ENCODE measurements at places on chromosomes 7 and 10.

- no peak for DNase-seq
These were observed 261.2 kb downstream of the PPP1R3A start for GRCh38 chr7:113657603-113658002.

- DNase-seq = no peak
These were observed 37.5 kb downstream of the LRRC18 start for GRCh38 chr10:48902096-48902495.

GRCh38 chr7:138980563-138981291 lies 462 bp downstream of the KIAA1549 start:
- DNase-seq = no peak

- DNase-seq = no peak
These were observed 77.1 kb downstream of the GSAP start for GRCh38 chr7:77338883-77339629.

GRCh38 chr7:123548406-123548805 lies 9.2 kb downstream of the NDUFA5 start:
- DNase-seq = no peak

- no peak for DNase-seq
These were observed 503.3 kb downstream of the TCERG1L start for GRCh38 chr10:130808243-130808642.

- no peak for DNase-seq
These were observed 26.6 kb downstream of the APBB1IP start for GRCh38 chr10:26464632-26465280.

DNA sequence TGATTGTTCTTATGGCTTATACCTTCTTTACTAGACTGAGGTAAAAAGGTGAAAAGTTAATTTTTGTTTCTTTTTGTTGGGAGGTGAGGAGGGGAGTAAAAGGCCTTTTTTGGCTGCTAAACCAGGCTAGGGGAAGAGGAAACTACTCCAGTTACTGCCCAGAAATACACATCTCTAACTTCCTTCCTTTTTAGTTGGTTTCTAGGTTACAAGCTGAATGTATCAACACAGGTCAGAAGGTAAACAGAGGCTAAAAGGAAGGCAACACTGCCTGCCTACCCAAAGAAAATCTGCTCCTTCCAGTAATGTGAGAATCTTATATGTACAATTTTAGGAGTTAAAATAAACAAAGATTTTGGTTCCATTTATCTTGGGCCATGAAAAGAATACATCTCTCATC lies 140.4 kb downstream of the NRBF2 start:
- no peak for DNase-seq

DNA sequence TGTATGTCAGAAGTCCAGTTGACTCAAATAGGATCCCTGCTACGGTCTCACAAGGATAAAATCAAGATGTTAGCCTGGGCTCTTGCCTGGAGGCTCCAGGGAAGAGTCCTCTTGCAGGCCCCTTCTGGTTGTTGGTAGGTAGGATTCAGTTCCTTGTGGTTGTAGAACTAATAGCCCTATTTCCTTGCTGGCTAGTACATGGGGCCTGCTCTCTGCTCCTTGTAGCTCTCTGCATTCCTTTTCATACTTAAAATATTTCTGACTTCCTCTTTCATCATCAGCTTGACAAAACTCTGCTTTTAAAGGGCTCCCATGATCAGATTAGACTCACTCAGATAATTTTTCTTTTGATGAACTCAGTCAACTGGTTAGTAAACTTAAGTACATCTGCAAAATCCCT lies 756.7 kb downstream of the GATA3 start:
- no peak for DNase-seq

DNA sequence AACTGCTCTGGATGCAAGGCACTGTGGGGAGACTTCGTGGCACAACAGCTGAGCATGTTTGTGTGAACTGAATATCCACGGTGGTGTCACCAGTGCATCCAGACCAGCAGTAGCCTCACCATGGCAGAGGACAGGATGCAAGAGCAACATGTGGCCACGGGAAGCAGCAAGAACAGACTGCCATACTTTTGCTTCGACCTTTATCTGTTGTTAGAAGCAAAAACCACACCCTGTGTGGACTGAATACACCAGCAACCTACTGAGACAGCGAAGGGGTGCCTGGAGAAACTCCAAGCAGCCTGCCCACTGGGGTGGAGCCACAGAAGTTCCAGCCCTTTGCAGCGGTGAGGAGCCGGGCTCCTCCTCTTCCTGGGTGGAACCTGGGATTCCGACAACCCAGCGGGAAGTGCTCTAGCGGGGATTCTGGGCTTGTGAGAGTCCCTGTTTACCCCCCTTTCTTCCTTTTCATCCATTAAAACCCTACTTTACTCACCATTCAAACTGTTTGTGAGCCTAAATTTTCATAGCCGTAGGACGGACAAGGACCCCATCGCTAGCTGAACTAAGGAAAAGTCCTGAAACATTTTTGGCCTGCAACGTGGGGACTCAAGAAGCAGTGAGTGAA lies 584.9 kb downstream of the GRM8 start:
- DNase-seq = no peak

DNA sequence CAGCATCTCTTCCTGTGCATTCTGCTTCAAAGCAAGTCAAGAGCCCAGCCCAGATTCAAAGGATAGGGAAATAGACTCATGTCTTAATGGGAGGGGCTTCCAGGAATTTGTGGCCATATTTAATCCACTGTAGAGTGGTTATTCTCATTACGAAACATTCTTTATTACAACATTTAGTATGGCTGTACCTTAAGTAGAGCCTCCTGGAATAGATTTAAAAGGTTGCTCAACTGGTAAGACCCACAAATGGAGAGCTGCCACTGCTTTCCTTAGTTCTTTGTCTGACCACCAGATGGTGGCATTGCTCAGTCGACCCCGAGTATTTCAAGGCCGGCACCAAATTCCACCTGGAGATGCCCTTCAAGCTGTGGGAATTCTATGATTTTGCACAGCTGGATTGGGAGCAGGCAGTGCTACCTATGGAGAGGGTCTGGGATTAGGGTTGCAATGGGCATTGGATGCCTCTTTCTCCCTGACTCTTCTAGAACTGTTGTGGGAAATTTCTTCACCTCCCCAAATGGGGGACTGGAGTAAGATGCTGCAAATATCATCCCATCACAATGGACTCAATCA lies 102.2 kb downstream of the RBM20 start:
- peak; percentile 45 for DNase-seq

DNA sequence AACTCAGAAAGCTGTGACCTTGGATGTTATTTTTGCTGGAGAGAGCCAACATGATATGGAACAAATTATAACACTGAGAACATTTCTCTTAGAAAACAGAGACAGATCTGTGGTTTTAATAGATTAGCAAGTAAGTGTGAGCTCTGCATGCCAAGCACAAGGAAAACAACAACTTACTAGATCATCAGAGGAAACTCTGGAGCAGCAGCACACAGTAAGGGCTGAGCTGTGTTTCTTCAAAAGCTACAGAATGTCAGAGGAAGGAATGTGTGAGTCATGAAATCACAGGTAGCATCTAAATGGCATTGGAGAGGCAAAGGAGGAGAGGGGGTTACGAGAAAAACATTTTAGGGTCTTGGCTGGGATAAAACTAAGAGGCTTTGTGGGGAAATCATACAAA lies 283.4 kb upstream of the FZD8 start:
- no peak for DNase-seq

- DNase-seq = no peak
These were observed 233.4 kb downstream of the ZMYND11 start for GRCh38 chr10:368579-369220.

- no peak for DNase-seq
These were observed 1.6 kb downstream of the BAMBI start for GRCh38 chr10:28678687-28679457.

DNA sequence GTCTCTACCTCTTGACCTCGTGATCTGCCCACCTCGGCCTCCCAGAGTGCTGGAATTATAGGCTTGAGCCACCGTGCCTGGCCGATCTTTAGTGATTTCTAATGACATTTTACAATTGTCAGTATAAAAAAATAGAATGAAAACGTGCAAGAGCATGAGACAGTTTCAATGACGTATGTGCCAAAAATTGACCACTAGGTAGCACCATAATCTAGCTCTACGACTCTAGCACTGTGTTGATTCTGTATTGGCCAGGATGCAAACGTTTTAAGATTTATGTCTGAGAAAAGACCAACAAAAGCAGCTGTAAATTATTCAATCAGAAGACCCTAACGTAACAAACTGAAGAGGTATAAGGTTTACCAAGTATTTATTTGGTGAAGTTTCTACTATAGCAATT lies 25.4 kb upstream of the EXOC6 start:
- DNase-seq = no peak

- no peak for DNase-seq
These were observed 41.8 kb upstream of the ZNF488 start for GRCh38 chr10:47425813-47426419.

GRCh38 chr10:102004376-102004775 lies 51.6 kb downstream of the ARMH3 start:
- no peak for DNase-seq

DNA sequence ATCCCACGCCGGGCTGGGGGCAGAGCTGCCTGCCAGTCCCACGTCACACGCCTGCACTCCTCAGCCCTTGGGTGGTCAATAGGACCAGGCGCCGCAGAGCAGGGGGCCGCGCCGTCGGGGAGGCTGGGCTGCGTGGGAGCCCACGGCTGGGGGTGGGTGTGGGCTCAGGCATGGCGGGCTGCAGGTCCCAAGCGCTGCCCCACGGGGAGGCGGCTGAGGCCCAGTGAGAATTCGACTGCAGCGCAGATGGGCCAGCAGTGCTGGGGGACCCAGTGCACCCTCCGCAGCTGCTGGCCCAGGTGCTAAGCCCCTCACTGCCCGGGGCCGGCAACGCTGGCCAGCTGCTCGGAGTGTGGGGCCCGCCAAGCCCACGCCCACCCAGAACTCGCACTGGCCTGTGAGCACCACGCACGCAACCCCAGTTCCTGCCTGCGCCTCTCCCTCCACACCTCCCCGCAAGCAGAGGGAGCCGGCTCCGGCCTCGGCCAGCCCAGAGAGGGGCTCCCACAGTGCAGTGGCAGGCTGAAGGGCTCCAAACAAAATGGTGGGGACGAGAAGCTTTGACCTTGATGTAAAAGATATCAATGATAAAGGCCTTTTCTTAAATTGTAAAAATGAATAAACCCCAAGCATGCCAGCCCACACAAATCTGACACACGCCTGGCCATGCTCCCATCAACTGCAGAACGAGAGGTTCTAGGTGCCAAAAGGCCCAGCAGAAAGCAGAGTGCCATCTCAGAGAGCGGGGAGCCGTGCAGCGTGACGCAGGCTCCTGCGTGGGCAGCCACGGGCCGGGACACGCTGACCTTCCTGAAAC lies 255.5 kb downstream of the MAD1L1 start:
- DNase-seq = no peak

- no peak for DNase-seq
These were observed 342.3 kb upstream of the BMPER start for GRCh38 chr7:33562996-33563395.

GRCh38 chr10:9545073-9545472 lies 1472.6 kb upstream of the CELF2 start:
- DNase-seq = no peak
